ENCODE measurements at places on chromosomes 3 and 15. TPM values are rescaled to one million over a fixed set of nuclear protein-coding genes. Genes with fewer than 3 reads are reported as not detected.

TMEM212 gene
- not detected for total RNA-seq

PLA2G4E gene
- not detected for total RNA-seq

TTLL13 gene
- total RNA-seq = 0.20 TPM

ANKRD34C gene
- total RNA-seq = not detected

ZNF501 gene
- total RNA-seq = 3.7 TPM

SEMA7A gene
- total RNA-seq = 0.67 TPM

KNL1 gene
- total RNA-seq = 30.9 TPM
